IMR-90 (cell line): ENCODE measurements at places on chromosomes 13 and 19. TPM values are rescaled to one million over a fixed set of nuclear protein-coding genes. Genes with fewer than 3 reads are reported as not detected.
A peak's percentile ranks its signal among the peaks of the same experiment; 100 is the strongest.

DNA sequence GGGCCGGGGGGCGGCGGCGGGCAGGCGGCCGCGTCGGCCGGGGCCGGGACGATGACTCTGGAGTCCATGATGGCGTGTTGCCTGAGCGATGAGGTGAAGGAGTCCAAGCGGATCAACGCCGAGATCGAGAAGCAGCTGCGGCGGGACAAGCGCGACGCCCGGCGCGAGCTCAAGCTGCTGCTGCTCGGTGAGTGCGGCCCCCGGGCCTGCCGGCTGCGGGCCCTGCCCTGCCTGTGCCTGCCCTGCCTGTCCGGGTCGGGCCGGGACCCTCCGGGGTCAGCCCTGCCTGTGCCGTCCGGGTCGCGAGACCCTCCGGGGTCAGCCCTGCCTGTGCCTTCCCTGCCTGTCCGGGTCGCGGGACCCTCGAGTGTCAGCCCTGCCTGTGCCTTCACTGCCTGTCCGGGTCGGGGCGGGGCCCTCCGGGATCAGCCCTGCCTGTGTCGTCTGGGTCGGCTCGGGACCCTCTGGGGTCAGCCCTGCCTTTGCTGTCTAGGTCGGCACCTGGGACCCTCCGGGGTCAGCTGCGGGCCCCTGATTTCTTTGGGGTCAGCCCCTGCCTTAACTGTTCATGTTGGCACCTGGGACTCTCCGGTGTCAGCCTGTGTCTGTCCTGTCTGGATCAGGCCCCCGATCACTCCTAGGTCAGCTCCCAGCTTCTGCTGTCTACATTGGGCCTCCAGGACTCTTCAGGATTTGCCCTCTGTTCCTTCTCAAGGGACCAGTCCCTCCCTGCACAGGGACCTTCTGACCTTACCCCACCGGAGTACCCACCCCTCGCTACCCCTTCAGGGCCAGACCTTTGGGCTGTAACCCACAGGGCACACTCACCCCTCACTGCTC is 659 bp downstream of the GNA11 start:
- DNase-seq: peak; percentile 17

GRCh38 chr13:111152844-111153243 is 37.7 kb downstream of the ARHGEF7 start:
- DNase-seq: no peak

- DNase-seq: no peak
Observed at GRCh38 chr13:38979891-38980749, 10.5 kb downstream of the STOML3 start.

The PRTN3 gene
- not detected in 2 replicates for total RNA-seq

DNA sequence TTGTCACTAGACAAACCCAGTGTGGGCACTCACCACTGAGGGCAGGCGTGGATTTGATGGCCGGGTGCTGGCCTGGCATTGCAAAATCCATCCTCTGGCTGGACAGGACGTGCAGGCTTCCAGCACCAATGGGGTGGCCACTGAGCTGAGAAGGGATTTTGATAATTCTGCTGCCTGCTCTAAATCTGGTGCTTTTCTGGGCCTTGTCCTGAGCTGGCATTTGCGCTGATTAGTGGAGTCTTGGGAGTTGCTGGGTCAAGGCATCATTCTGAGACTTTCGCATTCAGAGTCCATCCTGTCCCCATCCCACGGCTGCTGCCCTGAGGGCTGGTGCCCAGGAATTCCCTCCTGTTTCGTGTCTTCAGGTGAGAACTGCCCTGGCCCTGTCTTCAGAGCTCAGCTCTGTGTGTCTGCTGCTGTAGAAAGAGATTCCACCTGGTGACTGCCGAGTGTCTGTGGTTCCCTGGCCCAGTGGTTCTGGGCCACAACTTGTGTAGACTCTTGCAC is 65.9 kb upstream of the MCF2L start:
- DNase-seq: no peak

The ZFR2 gene
- total RNA-seq: 0.28 TPM in 1 of 2 replicates, not detected in the other

The KMT5C gene
- 1.8 and 1.9 TPM in 2 replicates for total RNA-seq

DNA sequence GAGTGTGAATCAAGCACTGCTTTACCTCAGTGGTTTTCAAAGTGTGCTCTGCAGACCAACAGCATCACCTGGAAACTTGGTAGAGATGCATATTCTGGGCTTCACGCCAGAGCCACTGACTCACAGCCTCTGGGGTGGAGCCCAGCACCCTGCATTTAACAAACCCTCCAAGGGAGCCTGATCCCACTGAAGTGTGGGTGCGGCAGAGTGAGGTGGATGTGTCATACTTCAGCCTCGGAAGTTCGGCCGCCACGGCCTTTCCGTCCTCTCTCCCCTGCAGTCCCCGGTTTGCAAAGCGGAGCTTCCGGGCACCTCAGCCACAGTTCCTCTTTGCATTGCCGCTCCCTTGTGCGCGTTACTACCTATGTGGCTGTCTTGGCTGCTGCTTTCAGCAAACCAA is 33.3 kb upstream of the MICU2 start:
- peak; percentile 43 for DNase-seq

DNA sequence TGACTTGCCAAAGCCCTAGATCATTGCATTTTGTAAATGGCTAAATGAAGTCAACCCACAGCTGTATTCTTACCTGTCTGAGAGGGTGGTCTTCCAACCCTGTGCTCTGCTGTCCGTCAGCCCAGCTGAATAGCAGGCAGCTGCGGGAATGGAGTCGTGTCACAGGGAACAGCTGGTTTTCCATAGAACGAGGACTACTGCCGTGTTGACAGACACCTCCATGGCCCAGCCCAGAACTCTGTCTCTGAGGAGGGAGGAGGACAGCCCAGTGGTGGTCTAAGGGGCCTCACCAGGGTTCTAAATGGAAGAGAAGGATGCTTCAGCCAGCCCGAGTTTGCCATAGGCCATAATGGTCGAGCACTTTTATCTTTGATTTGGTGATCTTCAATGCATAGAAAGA is 110.7 kb downstream of the SLC7A1 start:
- no peak for DNase-seq

The CADM4 gene
- 1.7 and 2.0 TPM in 2 replicates for total RNA-seq

The CNMD gene
- total RNA-seq: not detected in 2 replicates

- no peak for DNase-seq
Observed at GRCh38 chr19:4337906-4338440, 654 bp downstream of the STAP2 start.

GRCh38 chr13:53953183-53953582 is 924.6 kb downstream of the OLFM4 start:
- DNase-seq: no peak

The CCL25 gene
- total RNA-seq: not detected in 2 replicates

GRCh38 chr13:42345367-42345766 is 73.4 kb downstream of the AKAP11 start:
- DNase-seq: no peak

The SIGLECL1 gene
- total RNA-seq: not detected in 2 replicates

DNA sequence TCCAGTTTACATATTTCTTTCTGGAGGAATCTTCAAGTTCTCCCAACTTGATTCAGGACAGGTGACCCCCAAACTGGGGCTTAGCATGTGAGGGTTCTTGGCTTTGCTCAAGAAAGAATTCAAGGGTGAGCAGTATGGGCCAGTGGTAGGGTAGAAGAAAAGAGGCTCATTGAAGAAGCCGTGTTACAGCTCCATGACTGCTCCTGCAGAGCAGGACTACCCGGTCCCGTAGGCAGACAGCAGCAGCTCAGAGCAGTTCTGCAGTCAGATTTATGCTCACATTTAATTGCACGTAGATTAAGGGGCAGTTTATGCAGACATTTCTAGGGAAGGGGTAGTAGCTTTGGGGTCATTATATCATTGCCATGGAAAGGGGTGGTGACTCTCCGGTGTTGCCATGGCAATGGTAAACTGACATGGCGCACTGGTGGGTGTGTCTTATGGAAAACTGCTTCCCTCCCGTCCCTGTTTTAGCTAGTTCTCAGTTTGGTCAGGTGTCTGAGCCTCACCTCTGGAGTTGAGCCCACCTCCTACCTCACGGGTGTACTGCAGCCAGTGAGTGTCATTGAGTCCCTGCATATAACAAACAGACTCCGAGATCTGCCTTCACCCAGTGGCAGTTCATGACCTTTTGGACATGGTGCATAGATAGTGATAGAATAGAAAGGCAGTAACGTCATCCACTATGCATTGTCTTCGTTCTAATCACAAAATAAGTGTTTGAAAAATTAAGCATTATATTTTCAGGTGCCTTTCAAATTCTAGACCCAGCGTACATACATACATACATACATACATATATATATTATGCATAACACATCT is 16.0 kb upstream of the ZNF792 start:
- DNase-seq: no peak

GRCh38 chr13:98324105-98324504 is 147.0 kb upstream of the RNF113B start:
- no peak for DNase-seq

DNA sequence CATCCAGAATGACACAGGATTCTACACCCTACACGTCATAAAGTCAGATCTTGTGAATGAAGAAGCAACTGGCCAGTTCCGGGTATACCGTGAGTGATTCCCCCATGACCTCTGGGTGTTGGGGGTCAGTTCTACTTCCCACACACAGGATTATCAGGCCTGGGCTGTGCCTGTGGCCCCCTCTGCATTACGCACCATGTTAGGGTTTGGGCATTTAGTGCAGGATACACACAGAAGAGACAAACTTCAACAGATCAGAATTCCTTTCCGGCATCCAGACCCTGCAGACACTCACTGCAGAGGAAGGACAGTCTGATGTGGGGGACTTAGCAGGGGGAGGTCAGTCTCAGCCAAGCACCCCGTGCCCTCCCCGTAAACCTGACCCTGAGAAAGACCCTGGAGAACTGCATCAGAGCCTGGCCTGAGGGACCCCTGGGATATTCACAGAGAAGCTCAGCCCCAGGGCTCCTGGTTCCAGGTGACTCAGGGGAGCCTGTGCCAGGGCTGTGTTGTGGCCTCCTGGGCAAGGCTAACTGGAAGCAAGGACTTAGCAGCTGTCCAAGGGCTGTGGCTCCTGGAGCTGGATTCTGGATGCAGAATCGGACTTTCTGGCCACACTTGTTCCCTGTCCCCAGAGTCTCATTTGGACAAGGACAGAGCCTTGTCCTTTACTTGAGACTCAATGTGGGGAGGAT is 1.7 kb downstream of the CEACAM5 start:
- no peak for DNase-seq

The ARRDC2 gene
- 1.4 and 1.9 TPM in 2 replicates for total RNA-seq

- no peak for DNase-seq
Observed at GRCh38 chr19:4448147-4448985, 9.2 kb downstream of the UBXN6 start.

The PARP4 gene
- 50.0 and 50.2 TPM in 2 replicates for total RNA-seq

GRCh38 chr19:44972802-44973201 is 17.6 kb downstream of the CLPTM1 start:
- DNase-seq: no peak

GRCh38 chr13:86446311-86446710 is 647.1 kb upstream of the SLITRK6 start:
- DNase-seq: peak; percentile 13

The ZNF66 gene
- total RNA-seq: 2.0 and 2.2 TPM in 2 replicates

- DNase-seq: peak; percentile 62
Observed at GRCh38 chr19:46489445-46490272, 6.0 kb downstream of the PNMA8B start.

DNA sequence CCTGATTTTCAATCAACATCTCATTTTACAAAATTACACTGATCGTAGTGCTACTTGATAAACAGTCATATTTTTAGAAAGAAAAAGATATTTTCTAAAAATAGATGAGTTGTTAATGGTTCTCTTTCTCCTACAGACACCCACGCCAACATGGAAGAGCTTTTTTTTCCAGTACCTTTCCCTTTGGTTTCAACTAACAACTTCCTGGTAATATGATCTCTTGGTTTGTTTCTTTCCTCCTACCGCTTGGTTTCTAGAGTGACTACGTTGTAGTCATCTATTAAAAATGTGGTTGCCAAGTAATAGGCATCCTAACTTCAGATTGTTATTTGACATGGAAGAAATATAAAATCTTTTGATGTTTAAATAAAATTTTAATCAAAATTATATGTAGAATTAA is 189.0 kb downstream of the LACC1 start:
- peak; percentile 86 for DNase-seq

The CYP2A7 gene
- not detected in 2 replicates for total RNA-seq

DNA sequence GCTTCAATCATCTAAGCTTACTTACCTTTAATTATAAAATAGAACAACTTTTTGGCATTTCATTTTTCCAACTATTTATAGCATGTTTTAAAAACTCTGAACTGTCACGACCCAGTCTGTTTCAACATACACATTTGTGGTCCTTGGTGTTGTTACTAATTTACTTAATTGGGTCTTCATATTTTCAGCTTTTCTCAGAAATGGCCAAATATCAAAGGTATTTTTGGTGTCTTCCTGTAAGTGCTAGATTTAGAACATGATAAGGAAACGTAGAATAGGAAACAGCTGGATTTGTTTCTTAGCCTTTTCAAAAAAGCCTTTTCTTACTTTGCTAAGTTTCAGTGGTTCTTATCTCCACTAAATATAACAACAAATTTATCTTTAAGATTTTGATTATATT is 11.4 kb downstream of the LPAR6 start:
- no peak for DNase-seq

The ZNF667 gene
- total RNA-seq: 3.4 and 4.7 TPM in 2 replicates

DNA sequence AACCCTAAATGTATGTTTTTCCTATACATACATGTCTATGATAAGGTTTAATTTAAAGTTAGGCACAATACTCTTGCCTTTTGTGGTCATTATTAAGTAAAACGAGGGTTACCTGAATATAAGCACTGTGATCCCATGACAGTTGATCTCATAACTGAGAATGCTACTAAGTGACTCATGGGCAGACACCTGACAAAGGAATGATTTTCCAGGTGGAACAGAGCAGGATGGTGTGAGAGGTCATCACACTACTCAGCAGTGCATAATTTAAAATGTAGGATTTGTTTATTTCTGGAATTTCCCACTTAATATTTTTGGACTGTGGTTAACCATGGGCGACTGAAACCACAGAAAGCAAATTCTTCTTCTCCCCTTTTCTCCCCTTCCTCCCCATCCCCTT is 178.9 kb downstream of the UGGT2 start:
- DNase-seq: peak; percentile 0

DNA sequence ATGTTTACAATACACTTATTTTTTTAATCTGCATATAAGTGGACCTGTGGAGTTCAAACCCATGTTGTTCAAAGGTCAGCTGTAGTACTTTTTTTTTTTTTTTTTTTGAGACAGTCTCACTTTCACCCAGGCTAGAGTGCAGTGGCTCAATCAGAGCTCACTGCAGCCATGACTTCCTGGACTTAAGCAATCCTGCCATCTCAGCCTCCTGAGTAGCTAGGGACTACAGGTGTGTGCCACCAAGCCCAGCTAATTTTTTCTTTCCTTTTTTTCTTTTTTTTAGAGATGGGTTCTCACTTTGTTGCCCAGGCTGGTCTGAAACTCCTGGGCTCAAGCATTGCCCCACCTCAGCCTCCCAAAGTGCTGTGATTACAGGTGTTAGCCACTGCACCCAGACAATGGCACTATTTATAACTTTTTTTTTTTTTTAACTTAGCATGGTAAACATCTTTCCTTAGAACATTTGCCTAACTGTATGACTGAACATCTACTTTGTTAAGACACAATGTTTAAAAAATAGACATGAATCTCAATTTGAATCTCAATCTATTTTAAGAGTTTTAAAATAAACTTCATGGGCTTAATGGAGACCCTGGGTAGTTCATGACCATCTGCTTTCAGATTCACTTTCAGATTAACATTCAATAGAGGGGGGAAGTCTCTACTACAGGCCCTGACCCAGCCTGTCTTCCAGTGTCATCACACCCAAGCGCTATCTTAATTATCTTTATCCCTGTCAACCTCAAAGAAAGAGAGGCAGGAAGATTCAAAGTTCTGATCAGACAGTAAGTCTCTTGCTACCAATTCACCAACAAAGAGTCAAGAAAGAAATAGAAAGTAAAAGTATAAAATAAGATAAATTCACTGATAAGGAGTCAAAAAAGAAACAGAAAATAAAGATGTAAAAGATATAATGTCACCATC is 97.7 kb upstream of the DOCK9 start:
- no peak for DNase-seq

The FFAR1 gene
- not detected in 2 replicates for total RNA-seq

The FAM83E gene
- 0.36 and 0.56 TPM in 2 replicates for total RNA-seq

GRCh38 chr13:76982061-76982460 is 9.8 kb upstream of the CLN5 start:
- DNase-seq: no peak

The NOTCH3 gene
- 5.9 and 7.2 TPM in 2 replicates for total RNA-seq
